Activated naive CD8-positive, alpha-beta T cell treated with anti-CD3 and anti-CD28 coated beads, Interleukin-2, amount 50 U/mL, for 24 hours (primary cell): ENCODE measurements at places on chromosomes 4 and X.

- DNase-seq = no peak
These were observed 17.7 kb upstream of the P2RY8 start for GRCh38 chrX:1554469-1555210.

DNA sequence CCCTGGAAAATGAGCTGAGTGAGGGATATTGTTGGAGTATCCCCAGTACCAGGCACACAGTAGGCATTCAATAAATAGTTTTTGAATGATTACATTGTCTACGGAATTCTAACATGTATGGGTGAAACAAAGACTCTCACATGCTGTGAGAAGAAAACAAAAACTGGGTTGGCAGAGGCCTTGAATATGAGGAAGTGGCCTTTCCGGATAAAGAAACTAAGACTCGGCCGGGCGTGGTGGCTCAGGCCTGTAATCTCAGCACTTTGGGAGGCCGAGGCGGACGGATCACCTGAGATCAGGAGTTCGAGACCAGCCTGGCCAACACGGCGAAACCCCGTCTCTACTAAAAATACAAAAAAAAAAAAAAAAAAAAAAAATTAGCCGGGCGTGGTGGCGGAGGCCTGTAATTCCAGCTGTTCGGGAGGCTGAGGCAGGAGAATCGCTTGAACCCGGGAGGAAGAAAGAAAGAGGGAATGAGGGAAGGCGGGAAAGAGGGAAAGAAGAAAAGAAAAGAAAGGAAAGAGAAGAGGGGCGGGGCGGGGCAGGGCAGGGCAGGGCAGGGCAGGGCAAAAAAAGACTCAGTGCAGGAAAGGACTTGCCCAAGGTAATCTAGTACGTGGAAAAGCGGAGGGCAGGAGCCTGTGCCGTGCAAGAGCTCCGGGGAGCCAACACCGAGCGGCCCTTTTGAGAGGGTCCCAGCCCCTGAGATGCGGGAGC lies 689 bp upstream of the TMA16 start:
- DNase-seq = peak; percentile 16

- DNase-seq = no peak
These were observed 397.9 kb downstream of the PPP3CA start for GRCh38 chr4:100949350-100949935.

DNA sequence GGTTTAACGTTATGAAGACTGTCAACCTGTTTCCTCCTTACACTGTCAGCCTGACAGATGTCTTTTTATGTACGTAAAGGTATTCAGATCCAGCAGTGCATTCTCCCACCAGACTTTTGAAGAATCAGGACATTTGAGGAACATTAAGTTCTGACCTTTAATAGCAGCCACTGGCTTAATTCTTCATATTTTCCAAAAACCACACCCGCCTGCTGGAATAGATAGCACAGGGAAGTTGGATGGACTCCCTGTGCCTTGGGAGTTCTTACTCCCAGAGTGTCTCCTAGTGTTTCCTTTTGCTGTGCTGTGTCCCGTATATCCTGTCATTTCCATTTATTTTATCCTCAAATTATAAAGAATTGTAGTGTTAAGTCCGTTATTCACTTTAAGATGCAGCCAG lies 94.5 kb downstream of the AFF1 start:
- DNase-seq = no peak

- DNase-seq = peak; percentile 11
These were observed 82.0 kb downstream of the PLS3 start for GRCh38 chrX:115642895-115643530.

DNA sequence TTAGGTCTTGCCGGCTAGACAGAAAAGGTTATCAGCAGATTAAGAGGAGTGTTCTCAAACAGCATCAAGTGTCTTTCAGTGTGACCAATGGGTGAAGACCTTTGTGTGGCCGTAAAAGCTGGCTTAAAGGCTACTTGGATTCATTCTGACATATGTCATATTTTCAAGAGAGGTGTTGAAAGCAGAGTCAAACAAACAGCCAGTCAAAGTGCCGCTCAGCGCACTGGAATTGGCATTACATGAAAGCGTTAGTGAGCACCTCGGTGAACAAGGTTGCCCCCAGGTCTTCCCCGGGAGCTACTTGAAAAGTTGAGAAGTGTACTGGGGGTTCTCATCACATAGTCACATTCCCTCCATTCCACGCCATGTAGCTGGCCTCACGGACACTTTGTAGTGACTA lies 148.9 kb downstream of the SOX3 start:
- no peak for DNase-seq

DNA sequence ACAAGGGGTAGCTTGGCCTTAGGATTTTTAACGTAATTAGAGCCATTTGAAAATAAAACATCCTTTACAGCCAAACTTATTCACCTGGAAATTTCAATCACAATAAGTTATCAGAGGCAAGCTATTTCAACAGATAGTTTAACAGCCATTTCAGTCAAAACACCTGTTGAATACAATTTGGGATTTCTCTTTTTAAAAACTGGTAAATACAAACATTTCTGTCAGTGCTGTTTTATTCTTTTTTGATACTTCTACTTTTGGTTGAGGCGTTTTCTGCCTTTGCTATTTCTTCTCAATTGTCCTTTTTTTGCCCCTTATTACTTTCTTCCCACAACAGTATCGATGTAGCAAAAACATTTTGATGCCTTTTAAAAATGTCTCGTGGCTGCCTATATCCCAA lies 2.1 kb upstream of the DACH2 start:
- no peak for DNase-seq

- no peak for DNase-seq
These were observed 207.4 kb upstream of the JADE1 start for GRCh38 chr4:128601991-128602695.

DNA sequence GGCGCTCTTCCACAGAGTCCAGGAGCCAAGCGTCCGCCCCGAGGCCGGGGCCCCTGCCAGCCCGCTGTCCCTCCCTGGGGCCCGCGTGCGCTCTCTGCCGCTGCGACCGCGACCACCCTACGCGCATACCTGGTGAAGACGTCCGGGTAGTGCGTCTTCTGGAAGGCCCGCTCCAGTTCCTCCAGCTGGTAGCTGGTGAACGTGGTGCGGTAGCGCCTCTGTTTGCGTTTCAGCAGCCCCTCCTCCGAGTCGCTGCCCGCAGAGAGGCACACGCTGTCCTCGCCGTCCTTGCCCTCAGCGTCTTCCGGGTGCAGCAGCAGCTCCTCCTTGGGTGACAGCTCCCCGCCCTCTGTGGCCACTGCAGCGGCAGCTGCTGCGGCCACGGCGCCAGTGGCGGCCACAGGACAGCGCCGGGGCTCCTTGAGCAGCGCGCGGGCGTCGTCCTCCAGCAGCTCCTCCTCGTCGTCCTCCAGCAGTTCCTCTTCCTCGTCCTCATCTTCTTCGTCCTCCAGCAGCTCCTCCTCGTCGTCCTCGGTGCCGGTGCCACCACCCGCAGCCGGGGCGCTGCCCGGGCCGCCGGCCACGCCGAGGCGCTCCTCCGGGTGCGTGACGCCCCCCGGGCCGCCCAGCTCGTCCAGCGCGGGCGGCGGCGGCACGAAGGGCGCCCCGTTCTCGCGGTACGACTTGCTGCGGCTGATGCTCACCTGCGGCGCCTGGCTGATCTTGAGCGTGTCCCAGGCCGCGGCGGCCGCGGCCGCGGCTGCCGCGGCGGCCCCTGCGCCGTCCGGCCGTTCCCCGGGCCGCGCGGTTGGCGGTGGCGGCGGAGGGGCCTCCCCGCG lies 2.8 kb downstream of the ARX start:
- no peak for DNase-seq

DNA sequence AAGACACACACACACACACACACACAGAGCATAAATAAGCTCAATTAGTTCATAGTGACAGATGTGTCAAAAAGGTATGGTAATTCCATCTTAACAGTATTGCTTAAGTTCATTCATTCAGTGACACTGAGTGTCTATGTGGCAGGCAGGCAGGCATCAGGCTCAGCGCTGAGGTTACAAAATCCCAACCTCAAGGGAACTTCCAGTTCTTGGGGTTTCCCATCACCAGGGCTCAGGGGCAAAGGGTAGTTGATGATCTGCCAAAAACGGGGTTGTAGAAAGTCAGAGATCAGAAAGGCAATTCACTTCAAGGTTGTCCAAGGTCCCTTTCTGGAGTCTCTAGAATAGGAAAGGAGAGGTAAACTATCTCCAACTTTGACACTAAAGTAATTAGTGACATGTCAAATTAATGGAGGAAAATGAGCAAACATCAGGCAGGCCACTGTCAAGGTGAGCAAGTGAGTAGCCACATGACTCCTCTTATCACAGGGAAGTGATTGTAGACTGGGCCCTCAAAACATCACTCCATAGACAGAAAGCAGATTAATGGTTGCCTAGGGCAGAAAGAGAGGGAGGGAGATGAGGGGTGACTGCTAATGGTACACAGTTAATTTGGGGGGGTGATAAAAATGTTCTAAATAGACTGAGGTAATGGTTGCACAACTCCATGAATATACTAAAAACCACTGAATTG lies 41.8 kb downstream of the GPC4 start:
- no peak for DNase-seq

- DNase-seq = no peak
These were observed 280.3 kb upstream of the UGT8 start for GRCh38 chr4:114318309-114318708.

GRCh38 chr4:4488405-4489404 lies 53.1 kb downstream of the STX18 start:
- DNase-seq = peak; percentile 72

- DNase-seq = no peak
These were observed 1.5 kb upstream of the PAQR3 start for GRCh38 chr4:78940752-78941151.

DNA sequence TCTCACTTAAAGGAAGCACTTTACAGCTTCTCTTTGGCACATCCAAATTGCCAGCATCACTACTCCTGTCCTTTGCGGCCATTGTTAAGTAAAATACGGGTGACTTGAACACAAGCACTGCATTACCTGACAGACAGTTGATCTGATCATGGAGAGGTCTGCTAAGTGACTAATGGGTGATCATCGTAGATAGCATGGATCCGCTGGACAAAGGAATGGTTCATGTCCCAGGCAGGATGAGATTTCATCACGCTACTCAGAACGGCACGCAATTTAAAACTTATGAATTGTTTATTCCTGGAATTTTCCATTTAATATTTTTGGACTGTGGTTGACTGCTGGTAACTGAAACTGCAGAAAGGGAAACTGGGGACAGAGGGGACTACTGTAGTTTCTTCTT lies 94.1 kb downstream of the NEUROG2 start:
- no peak for DNase-seq

GRCh38 chrX:47380268-47380667 lies 9.9 kb downstream of the ZNF157 start:
- peak; percentile 58 for DNase-seq

- no peak for DNase-seq
These were observed 117.3 kb downstream of the DRD5 start for GRCh38 chr4:9898596-9899305.

DNA sequence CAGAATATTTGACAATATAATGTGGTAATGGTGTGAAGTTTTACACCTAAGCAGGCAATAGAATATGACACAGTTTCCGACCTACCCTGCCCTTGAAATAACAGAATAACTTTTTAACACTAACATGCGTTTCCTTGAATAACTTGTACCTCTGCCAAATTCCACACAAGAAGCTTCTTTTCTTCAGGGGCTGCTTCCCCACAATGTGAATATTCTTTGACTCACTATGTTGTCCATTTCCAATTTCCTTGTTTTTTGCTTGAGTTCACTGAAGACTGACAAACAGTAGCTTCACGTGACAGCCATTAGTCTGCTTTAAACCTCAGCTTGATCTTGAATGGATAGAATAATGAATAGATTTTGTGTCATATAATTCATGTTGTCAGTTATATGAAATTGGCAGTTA lies 14.3 kb downstream of the SHROOM3 start:
- no peak for DNase-seq

DNA sequence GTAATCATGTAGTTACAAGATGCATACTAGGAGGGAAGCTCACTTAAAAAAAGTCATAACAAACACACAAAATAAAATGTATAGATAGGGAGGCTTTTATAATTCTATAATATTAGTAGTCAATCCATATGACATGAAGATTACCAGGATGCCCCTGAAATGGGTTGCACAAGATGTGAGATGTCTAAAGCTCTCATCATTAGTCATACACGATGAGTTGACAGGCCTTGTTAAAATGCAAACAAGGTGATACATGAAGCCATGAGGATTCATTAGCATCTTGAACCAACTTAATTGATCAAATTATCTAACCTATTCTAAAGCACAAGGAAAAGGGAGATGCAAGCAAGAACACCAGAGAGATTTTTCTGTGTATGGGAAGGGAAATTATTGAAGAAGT lies 470.2 kb downstream of the IQCM start:
- DNase-seq = no peak

GRCh38 chrX:110750526-110751189 lies 45.0 kb downstream of the CHRDL1 start:
- no peak for DNase-seq

GRCh38 chr4:143357161-143357845 lies 20.6 kb downstream of the GAB1 start:
- no peak for DNase-seq

- DNase-seq = no peak
These were observed 51.7 kb downstream of the FAM53A start for GRCh38 chr4:1632109-1633104.

GRCh38 chr4:169601016-169601771 lies 11.2 kb downstream of the NEK1 start:
- DNase-seq = no peak

DNA sequence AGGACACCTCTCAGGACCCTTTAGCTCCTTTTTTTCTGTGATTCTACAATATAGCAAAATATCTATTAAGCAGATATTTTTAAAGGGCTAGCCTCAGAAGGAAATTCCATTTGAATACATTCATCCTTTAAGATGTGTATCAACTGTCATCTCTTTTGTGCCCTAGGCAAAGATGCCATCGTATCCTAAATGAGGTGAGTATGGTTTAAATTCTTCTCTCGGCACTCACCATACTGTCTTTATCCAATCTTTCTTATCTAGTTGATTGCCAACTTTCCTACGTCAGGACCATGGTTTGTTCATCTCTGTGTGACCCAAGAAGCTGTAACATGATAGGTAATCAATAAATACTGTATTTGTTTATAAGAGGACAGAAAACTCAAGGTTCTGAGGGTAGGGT lies 176.0 kb downstream of the LDB2 start:
- no peak for DNase-seq

- no peak for DNase-seq
These were observed 33.9 kb upstream of the SLC9A7 start for GRCh38 chrX:46792810-46793188.

GRCh38 chr4:184574861-184575260 lies 74.4 kb downstream of the CASP3 start:
- DNase-seq = no peak

DNA sequence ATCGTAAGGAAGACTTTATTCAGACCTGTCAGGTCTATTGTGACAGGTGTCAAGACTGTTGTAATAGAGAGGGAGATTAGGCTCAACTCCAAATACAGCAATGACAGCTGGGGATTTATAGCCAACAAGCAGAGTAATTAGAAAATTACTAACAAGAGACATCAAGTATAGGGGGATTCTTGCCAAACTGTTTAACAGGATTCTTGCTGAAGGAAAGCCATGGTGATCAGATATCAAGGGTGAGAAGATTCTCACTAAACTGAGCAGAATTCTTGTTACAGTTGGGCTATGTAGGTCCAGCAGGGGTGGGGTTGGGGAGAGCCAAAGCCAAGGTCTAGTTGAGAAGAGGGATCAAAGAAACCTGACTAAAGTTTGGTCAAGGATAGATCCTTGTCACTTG lies 461.0 kb upstream of the GALNT7 start:
- DNase-seq = no peak
